ENCODE measurements at places on chromosomes 13 and 19.

GRCh38 chr13:89554801-89555200 is 1792.7 kb upstream of the MIR17HG start:
- DNase-seq, result no peak

DNA sequence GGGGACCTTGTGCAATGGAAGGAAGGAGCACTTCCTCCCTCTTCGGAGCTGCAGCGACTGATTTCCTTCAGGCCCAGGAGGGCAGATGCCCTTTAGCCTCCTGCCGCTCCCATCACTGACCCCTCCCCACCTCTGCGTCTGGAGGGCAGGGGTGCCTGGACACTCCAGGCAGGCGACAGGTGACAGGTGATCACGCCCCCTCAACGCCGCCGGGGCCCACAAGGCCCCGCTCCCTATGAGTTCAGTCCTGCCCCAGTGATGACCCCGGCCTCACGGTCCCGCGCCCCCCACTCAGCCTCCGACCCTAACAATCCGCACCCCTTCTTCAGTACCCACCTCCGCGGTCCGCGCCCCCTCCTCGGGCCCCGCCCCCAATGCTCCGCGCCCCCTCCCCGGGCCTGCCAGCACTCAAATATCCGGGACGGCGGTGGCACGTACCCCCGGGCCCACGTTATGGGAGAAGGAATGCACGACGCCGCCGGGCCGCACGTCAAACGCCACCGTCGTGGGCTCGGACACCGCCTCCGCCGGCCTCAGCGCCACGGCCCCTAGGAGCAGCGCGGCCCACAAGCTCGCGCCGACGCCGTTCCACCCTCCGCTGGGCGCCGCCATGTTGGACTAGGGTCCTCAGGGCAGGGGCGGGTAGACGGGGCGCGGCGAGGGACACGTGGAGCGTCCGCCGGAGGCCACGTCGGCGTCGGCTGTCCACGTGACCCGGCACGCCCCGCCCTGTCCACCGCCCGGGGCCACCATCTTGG is at the start of gene MYDGF:
TSS of gene MYDGF (minus strand) at position 620 of the 758 bp plus-strand sequence. CDS start at position 612, 8 bp downstream.
- peak; percentile 86 for DNase-seq

GRCh38 chr19:8840708-8841107 is 8.5 kb downstream of the MBD3L1 start:
- DNase-seq, result no peak

DNA sequence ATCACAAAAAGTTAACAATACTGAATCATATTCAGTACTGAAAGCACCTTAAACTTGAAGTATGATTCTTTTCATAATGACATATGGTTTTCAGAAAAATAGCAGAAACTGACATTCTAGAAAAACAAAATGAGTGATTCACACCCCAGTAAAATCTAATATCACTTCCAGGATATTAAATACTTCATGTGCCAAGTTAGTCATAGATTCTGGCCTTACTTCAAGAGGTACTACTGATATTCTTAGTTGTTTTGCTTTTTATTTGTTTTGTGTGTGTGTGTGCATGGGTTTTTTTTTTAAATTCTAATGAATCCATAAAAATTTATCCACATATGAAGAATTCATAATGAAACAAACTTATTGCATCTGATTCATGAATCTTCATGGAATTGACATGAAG is 207.9 kb upstream of the UFM1 start:
- DNase-seq, result no peak

DNA sequence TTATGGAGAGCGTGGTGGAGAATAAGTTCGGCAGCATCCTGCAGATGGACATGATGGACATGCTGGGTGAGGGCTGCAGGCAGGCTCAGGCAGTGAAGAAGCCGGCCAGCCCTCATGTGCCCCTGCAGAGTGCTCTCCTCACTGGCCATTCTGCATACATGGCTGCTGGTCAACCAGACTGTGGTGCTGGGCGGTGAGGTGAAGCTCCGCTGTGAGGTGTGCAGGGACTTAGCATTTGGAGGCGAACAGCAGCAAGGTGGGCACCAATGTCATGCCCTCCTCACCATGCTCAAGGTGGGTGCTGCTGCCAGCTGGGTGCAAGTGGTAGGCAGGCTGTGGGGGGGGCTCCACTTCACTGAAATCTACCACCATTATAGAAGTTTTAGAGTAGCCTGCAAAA is 5.7 kb upstream of the ZNF492 start:
- no peak for DNase-seq

DNA sequence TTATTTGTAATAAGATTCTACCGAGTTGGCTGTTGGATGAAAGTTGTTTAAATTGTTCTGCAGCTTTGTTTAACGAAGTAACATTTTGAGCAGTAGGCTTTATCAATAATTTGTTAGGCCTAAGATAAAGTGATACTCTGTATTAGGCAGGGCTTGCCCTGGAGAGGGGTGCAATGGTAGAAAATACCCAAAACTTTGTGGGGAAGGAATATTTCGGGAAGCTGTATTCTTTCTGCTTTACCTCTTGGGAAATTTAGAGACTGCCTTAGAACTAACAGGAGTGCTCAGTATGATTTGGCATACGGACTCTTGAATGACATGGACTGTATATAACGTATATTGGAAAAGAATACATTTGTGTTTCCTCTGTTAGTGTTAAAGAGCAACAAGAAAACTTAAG is 2.5 kb downstream of the PDS5B start:
- no peak for DNase-seq

GRCh38 chr19:5480427-5480836 is 25.2 kb downstream of the ZNRF4 start:
- DNase-seq, result no peak

DNA sequence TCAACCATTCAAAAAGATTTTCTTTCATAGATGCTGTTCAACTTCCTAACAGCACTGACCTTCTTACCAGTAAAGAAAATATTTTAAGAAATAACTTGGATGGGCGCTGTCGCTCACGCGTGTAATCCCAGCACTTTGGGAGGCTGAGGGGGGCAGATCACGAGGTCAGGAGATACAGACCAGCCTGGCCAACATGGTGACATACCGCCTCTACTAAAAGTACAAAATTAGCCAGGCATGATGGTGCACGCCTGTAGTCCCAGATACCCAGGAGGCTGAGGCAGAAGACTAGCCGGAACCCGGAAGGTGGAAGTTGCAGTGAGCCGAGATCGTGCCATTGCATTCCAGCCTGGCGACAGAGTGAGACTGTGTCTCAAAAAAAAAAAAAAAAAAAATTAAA is 865.7 kb upstream of the SLC10A2 start:
- DNase-seq, result no peak

DNA sequence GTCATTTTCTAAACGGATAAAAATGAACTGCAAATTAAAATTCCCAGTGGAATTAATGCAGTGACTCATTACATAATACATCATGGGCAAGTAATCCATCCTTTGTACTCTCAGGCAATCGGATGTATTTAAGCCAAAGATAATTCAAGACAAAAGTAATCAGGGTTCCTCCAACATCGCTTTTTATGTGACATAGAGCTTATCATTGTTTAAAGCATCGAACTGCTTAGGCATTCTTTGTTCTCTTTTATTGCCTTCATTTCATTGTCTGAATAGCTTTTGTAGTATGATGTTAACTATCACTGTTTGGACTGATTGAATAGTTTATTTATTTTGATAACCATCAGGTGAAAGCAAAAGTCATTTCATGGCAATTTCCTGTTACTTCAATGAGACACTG is 209.4 kb downstream of the ITGBL1 start:
- DNase-seq, result no peak

GRCh38 chr19:10404888-10405820 is 1.8 kb upstream of the CDC37 start:
- no peak for DNase-seq

DNA sequence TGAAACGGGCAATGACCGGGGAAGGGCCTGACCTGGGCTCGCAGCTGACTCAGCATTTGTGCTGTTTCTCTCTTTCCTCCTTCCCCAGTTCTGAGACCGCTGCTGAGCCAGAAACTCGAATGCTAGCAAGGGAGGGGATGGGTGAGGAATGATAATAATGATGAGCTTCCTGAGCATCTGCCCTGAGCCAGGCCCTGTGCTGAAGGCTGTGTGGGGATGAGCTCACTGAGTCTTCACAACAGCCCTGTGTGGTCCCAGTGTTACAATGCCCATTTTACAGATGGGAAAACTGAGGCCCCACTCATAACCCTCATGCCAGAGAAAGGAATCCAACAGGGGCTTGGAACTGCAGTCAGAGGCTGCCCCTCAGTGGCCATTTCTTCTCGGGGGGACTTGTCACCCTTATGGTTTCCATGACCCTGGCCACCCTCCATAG is 8.1 kb downstream of the SULT2B1 start:
- no peak for DNase-seq

- DNase-seq, result no peak
These were observed 9.4 kb upstream of the PGLYRP2 start for GRCh38 chr19:15488489-15489226.

DNA sequence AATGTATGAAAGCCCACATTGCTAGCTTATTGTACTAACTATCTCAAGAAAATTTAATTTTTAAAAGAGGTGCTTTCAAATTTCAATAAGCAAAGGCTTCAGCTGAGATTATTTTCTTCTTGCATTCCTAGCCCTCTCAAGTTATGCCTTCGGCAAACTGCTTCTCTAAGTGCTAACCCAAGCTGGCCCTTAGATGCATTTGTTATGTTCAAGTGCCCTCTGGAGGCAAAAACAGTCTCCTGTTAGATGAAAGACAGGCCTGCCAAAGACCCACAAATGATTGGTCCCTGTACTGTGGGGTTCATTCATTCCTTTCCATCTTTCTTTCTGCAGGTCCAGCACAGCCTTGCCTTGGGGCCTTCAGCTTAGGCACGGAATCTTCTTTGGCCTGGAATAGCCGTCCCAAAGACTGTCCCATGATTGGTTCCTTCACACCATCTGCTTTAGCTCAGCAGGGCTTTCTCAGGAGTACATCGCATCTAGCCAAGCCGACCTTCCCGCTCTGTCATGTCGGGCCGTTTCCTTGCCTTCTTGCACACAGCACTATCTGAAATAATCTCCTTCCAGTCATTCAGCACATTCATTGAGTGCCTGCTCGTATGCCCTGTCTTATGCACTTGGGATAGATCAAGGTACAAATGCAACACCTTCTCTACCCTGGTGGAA is 26.4 kb upstream of the TPTE2 start:
- DNase-seq, result no peak

DNA sequence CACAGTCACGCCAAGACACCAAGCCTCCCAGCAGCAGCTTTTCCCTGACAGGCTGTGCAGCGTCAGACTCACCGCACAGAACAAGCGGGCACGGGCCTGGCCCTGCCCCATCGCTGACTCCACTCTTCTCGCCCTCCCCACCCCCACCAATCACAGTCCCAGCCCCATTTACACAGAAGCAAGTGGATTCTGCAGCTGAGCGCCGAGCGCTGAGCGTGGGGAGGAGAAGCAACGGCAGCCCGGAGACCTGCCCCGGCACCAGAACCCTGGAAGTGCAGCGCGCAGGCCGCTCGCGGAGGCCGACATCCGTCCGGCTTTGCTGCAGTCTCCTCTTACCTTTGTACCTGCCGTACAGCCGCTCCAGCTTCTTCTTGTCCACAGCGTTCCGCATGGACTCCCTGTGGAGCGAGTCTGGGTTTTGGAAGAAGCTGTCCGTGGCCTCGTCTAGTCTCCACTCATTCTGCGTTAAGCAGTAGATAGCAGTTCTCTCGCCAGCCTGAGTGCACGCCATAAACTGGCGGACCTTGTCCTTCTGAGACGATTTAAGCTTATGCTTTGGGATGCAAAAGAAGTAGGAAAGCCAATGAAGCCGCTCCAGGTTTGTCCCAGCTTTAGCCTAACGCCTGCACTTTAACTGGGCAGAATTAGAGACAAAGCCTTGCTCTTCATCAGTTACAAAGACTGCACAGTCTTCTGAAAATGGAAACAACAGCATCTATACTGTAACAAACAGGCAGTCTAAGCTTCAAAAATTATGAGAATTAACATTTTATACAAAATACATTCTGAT is 6.8 kb downstream of the DCUN1D2 start:
- DNase-seq, result no peak
